ENCODE measurements at places on chromosomes 4 and X. TPM values are rescaled to one million over a fixed set of nuclear protein-coding genes. Genes with fewer than 3 reads are reported as not detected.

DNA sequence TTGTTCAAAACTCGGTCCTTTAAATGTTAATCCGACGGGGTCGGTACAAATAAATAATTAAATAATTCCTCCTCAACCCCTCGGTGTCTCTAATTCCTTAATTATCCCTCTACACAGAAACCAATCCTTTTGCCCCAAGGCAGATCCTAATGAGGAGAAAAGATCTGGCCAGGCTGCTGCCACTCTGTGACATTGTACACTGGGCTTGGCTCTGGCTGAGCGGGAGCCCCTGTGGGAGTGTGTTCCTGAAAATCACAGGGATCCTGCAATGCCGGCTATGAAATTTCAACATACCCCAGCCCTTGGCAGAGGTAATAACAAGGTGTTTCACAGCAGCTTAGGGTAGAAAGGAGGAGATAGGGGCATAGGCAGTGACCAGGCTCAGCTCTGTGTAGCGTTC lies 96.0 kb downstream of the DHRSX start:
- peak overlapping the region; percentile 17 for H3K27ac ChIP-seq
- H3K4me1 ChIP-seq, result peaks cover 14% of the 10 kb centered on the region
- H3K27me3 ChIP-seq, result no peaks in the 10 kb centered on the region

- no peaks in the 10 kb centered on the region for H3K36me3 ChIP-seq
- H3K27ac ChIP-seq, result no peak overlapping the region
- H3K4me1 ChIP-seq, result peaks cover 10% of the 10 kb centered on the region
- DNase-seq, result no peak
- H3K4me3 ChIP-seq, result no peak overlapping the region
Measured at GRCh38 chr4:139962130-139962684, 191.8 kb downstream of the MAML3 start.

Gene UGT2B15
- total RNA-seq, result not detected

- H3K27me3 ChIP-seq, result no peaks in the 10 kb centered on the region
- H3K4me3 ChIP-seq, result no peak overlapping the region
- H3K27ac ChIP-seq, result no peak overlapping the region
- peaks cover 19% of the 10 kb centered on the region for H3K4me1 ChIP-seq
Measured at GRCh38 chr4:139559687-139560086, 3.7 kb upstream of the SETD7 start.

GRCh38 chr4:128521156-128521555 lies 233.5 kb upstream of the PGRMC2 start:
- no peaks in the 10 kb centered on the region for H3K36me3 ChIP-seq
- H3K27me3 ChIP-seq, result no peaks in the 10 kb centered on the region
- peak overlapping the region; percentile 88 for H3K27ac ChIP-seq
- H3K4me3 ChIP-seq, result no peak overlapping the region
- H3K4me1 ChIP-seq, result peaks cover 83% of the 10 kb centered on the region

DNA sequence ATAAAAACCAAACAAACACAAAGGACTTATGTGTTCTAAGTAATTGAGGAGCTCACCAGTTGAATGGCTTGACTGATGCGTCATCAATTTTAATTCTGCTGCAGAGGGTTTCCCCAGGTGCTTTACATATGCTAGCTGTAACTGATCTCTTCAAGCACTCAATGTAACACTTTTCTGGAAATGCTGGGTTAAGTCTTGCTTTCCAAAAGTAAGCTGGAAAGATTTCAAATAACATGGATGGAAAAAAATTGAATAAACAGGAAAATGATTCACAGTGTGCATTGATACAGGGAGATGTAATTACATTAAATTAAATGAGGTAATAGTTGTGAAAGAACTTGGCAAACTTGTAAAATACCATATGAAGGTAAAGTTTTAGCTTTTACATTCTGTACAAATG lies 186.7 kb upstream of the WDFY3 start:
- DNase-seq, result no peak
- H3K4me1 ChIP-seq, result peaks cover 4% of the 10 kb centered on the region
- H3K27me3 ChIP-seq, result peaks cover 11% of the 10 kb centered on the region

GRCh38 chr4:185145572-185145971 lies 2.5 kb downstream of the SLC25A4 start:
- no peaks in the 10 kb centered on the region for H3K27me3 ChIP-seq
- H3K4me1 ChIP-seq, result peaks cover 38% of the 10 kb centered on the region
- DNase-seq, result no peak
- peak overlapping the region; percentile 73 for H3K4me3 ChIP-seq
- H3K27ac ChIP-seq, result no peak overlapping the region

- H3K4me1 ChIP-seq, result peaks cover 19% of the 10 kb centered on the region
- H3K36me3 ChIP-seq, result no peaks in the 10 kb centered on the region
- no peak overlapping the region for H3K4me3 ChIP-seq
- no peak for DNase-seq
- H3K27ac ChIP-seq, result peak overlapping the region; percentile 80
Measured at GRCh38 chr4:24477919-24478318, 106.4 kb downstream of the DHX15 start.

DNA sequence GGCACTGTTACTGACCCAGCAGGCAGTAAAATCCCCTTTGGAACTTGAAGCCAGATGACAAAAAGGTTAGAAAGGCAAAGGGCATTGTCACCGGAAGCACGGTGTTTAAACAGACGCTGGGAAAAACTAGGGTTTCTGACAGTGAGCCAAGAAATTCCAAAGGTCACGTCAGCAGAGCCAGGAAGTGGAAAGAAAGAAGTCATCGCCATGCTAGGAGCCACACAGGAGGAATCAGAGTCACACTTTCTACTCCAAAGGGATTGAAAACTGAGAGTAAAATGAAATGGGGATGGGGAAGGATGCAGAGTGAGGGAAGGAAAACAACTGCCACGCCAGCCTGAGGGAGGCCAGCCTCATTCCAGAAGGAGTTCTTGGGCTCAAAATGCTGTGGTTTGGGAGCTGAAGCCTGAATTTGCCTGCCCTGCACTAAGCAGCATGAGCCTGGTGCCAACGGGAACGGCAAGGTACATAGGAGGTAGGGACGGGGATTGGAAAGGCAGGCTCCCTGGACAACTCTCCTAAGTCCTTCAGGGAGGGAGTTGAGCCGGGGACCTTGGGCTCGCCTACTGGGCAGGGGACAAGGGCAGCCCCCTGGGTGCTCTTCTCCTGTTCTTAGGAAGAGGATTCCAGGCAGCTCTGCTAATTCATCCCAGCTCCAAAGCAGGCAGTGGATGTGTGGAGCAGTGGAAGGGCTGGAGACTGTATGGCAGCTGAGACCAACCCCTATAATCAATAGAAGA lies 66.8 kb downstream of the SOWAHB start:
- H3K36me3 ChIP-seq, result no peaks in the 10 kb centered on the region
- H3K27me3 ChIP-seq, result no peaks in the 10 kb centered on the region
- H3K27ac ChIP-seq, result peak overlapping the region; percentile 89
- peaks cover 24% of the 10 kb centered on the region for H3K4me1 ChIP-seq
- peak overlapping the region; percentile 14 for H3K4me3 ChIP-seq

DNA sequence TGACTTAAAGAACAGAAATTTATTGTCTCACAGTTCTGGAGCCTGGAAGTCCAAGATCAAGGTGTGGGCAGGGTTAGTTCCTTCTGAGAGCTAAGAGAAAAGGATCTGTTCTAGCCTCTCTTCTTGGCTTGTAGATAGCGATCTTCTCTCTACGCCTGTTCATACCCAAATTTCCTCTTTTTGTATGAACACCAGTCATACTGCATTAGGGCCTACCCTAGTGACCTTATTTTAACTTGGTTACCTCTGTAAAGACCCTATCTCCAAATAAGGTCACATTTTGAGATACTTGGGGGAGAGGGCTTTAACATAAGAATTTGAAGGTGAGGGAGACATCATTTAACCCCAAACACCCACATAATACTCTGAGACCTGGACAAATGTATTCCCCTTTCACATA lies 55.6 kb upstream of the SPP1 start:
- H3K4me1 ChIP-seq, result no peaks in the 10 kb centered on the region
- no peak for DNase-seq
- no peaks in the 10 kb centered on the region for H3K27me3 ChIP-seq

Gene OPHN1
- 6.0 TPM for total RNA-seq

DNA sequence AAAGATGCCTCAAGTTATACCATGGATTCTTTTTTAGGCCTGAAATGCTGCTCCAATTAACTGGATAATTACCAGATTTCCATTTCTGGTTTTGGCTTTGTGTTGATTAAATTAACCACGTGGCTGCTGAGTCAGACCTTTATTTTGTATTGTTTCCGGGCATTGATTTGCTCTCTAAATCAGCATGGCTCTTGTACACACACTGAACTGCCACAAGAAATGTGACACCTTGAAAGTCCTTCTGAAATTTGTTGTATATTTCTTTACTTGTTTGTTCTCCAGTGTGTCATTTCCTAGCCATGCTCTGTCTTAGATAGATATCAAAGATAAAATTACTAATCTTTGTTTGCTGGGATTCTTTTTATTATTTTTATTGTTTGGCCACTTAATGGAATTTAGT lies 11.7 kb downstream of the MTTP start:
- no peak for DNase-seq
- no peak overlapping the region for H3K27ac ChIP-seq
- no peaks in the 10 kb centered on the region for H3K36me3 ChIP-seq
- peaks cover 10% of the 10 kb centered on the region for H3K4me1 ChIP-seq

- H3K27ac ChIP-seq, result peak overlapping the region; percentile 72
- no peaks in the 10 kb centered on the region for H3K27me3 ChIP-seq
- peaks cover 27% of the 10 kb centered on the region for H3K36me3 ChIP-seq
- H3K4me1 ChIP-seq, result peaks cover 59% of the 10 kb centered on the region
- no peak overlapping the region for H3K4me3 ChIP-seq
Measured at GRCh38 chr4:156763511-156763910, 208.1 kb downstream of the PDGFC start.

Gene MAGEC1
- not detected for total RNA-seq

DNA sequence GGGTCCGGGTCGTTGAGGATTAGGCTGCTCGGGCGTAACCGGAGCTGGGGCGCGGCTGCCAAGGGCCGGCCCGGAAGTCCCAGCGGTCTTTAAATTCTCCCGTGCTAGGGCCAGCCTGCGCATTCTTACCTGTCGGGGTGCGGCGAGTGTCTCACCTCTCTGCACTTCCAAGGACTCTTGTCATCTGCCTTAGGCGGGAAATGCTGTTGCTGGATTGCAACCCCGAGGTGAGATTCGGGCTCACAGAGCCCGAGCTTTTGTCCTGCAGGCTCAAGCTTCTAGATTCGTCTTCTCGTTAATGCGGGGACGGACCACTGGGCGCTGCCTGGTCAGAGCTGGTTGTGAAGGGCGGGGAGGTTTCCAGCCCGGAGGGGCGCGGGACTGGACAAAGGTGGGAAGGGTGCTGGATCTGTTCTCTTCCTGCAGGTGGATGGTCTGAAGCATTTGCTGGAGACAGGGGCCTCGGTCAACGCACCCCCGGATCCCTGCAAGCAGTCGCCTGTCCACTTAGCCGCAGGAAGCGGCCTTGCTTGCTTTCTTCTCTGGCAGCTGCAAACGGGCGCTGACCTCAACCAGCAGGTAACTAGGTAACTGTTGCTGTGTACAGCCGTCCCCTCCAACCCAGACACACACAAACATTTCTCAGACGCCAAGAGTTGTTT lies at the start of gene ANKRD37:
TSS of gene ANKRD37 (plus strand) at position 118 of the 662 bp plus-strand sequence. CDS start at position 201, 83 bp downstream.
- peaks cover 12% of the 10 kb centered on the region for H3K36me3 ChIP-seq
- H3K4me1 ChIP-seq, result peaks cover 61% of the 10 kb centered on the region
- DNase-seq, result no peak
- H3K27ac ChIP-seq, result peak within 1 kb of the TSS; percentile 94

GRCh38 chr4:101183221-101183620 lies 164.1 kb downstream of the PPP3CA start:
- H3K27ac ChIP-seq, result no peak overlapping the region
- no peak for DNase-seq
- H3K27me3 ChIP-seq, result no peaks in the 10 kb centered on the region
- no peaks in the 10 kb centered on the region for H3K36me3 ChIP-seq

- H3K4me1 ChIP-seq, result peaks cover 7% of the 10 kb centered on the region
- no peak for DNase-seq
- H3K36me3 ChIP-seq, result no peaks in the 10 kb centered on the region
- no peaks in the 10 kb centered on the region for H3K27me3 ChIP-seq
- H3K27ac ChIP-seq, result no peak overlapping the region
- H3K4me3 ChIP-seq, result no peak overlapping the region
Measured at GRCh38 chrX:10728806-10729389, 108.5 kb upstream of the MID1 start.

DNA sequence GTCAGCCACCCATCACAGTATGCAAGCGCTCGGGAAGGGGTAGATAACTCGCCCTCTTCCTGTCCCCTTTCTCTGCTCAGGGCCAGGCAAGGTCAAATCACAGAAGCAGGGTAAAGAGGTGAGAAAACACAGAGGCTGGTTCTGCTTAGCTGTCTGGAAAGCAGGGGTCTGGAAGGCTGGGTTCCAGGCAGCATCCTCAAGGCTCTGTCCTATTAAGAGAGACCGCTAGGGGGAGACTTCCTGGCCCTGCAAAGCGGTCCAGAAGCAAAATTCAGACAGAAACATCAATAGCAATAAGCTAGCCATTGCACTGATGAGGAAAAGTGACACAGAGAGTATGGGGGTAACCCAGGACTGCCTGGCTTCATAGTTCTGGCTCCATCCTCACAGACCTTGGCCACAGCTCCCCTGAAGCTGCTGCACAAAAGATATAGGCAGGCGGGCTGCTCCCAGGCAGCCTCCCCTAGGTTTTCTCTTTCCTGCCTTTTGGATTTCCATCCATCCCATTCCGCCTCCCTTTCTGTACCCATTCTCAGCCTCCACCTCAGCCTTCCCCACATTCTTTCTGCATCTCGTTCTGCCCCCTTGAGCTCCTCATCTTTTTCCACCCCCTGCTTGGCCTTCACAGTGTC lies 308.5 kb downstream of the EVC2 start:
- no peak for DNase-seq
- no peak overlapping the region for H3K4me3 ChIP-seq
- peaks cover 3% of the 10 kb centered on the region for H3K36me3 ChIP-seq
- H3K27ac ChIP-seq, result no peak overlapping the region
- H3K4me1 ChIP-seq, result no peaks in the 10 kb centered on the region

- H3K27ac ChIP-seq, result peak overlapping the region; percentile 86
- no peaks in the 10 kb centered on the region for H3K27me3 ChIP-seq
- no peak overlapping the region for H3K4me3 ChIP-seq
- peaks cover 26% of the 10 kb centered on the region for H3K4me1 ChIP-seq
- peaks cover 3% of the 10 kb centered on the region for H3K36me3 ChIP-seq
- no peak for DNase-seq
Measured at GRCh38 chrX:23779025-23779424, 3.9 kb upstream of the SAT1 start.

DNA sequence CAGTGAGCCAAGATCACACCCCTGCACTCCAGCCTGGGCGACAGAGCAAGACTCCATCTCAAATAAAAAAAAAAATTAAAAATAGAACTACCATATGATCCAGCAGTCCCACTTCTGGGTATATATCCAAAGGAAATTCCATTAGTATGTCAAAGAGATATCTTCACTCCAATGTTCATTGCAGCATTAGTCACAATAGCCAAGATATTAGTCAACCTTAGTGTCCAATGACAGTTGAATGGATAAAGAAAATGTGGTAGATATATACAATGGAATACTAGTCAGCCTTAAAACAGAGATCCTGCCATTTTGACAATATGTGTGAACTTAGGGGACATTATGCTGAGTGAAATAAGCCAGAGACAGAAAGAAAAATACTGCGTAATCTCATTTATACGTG lies 49.4 kb downstream of the C4orf46 start:
- H3K4me3 ChIP-seq, result no peak overlapping the region
- H3K36me3 ChIP-seq, result no peaks in the 10 kb centered on the region
- DNase-seq, result no peak
- peaks cover 12% of the 10 kb centered on the region for H3K4me1 ChIP-seq

GRCh38 chr4:13706716-13707115 lies 79.2 kb upstream of the BOD1L1 start:
- H3K4me3 ChIP-seq, result no peak overlapping the region
- DNase-seq, result no peak

Measured in chondrocyte (in vitro differentiated cells).